ENCODE measurements at places on chromosomes 16 and 17. TPM values are rescaled to one million over a fixed set of nuclear protein-coding genes. Genes with fewer than 3 reads are reported as not detected.

Gene NLE1
- 7.7 TPM for total RNA-seq

Gene C17orf100
- total RNA-seq: 14.2 TPM

Gene RAB11FIP4
- total RNA-seq: 25.4 TPM

Gene GCGR
- total RNA-seq: not detected

Data from stomach (tissue), 19 donors.